Spinal cord (tissue), 10 donors: ENCODE measurements at places on chromosomes 3 and 15. TPM values are rescaled to one million over a fixed set of nuclear protein-coding genes. Genes with fewer than 3 reads are reported as not detected.

DNA sequence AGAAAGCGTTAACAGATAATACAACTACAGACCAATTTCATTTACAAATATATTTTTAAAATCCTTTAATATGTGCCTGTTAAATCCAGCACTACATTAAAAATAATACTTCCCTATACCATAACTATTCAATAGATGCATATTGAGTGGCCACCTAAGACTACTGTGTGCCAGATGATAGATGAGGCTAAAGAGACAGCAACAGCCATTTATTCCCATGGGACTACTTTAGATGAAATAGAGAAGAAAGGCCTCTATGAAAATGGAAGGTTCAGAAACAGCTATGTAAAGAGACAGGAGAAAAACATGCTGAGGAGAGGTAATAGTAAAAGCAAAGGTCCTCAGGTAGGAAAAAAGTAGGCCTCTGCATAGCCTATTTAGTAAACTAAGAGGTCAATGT lies 358.1 kb downstream of the ULK4 start:
- DNase-seq: no peak

- DNase-seq: no peak
Measured at GRCh38 chr3:63631670-63632069, 20.8 kb upstream of the SNTN start.

Gene RLBP1
- polyA plus RNA-seq: 3.6 TPM

Gene SEMA3F
- 21.8 TPM for polyA plus RNA-seq

- no peak for DNase-seq
Measured at GRCh38 chr3:139135657-139136056, 91.0 kb upstream of the PRR23C start.

GRCh38 chr15:70152070-70152480 lies 54.4 kb upstream of the TLE3 start:
- DNase-seq: no peak

- no peak for DNase-seq
Measured at GRCh38 chr3:171676601-171677175, 133.6 kb downstream of the PLD1 start.

DNA sequence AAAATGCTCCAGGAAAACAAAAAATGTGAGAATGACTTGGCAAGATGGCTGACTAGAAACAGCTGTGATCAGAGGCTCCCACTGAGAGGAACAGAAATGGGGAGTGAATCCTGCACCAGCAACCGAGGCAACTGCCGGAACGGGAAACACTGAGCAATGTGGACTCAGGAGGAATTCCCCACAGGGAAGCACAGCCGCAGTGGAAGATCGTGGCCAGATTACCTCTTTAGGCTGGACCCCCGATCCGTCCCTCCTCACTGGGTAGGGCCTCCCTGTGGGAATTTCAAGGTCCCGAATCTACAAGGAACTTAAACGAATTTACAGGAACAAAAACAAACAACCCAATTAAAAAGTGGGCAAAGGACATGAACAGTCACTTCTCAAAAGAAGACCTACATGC lies 385.2 kb upstream of the MCTP2 start:
- DNase-seq: no peak

DNA sequence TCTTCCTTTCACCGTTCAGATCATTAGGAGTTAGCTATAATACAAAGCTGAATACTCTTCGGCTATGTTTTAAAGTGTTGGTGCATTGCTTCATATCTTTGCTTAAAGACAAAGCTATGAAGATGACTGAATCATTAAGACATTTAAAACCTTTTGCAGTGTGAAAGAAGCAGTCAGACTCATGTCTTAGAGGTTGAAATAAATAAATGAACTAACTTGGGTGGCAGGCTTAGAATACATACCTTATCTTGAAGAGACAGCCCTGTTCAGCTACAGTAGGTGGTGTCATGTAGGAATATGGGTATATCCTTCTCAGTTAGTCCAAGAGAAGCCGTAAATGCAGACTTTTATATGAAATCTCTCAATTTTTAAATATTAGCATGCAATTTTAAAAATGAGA lies 63.4 kb downstream of the OPA1 start:
- no peak for DNase-seq

GRCh38 chr15:37891766-37892368 lies 42.6 kb upstream of the TMCO5A start:
- no peak for DNase-seq

GRCh38 chr3:44106756-44107155 lies 134.9 kb upstream of the TOPAZ1 start:
- DNase-seq: no peak

- no peak for DNase-seq
Measured at GRCh38 chr15:58528188-58528870, 96.5 kb downstream of the LIPC start.

DNA sequence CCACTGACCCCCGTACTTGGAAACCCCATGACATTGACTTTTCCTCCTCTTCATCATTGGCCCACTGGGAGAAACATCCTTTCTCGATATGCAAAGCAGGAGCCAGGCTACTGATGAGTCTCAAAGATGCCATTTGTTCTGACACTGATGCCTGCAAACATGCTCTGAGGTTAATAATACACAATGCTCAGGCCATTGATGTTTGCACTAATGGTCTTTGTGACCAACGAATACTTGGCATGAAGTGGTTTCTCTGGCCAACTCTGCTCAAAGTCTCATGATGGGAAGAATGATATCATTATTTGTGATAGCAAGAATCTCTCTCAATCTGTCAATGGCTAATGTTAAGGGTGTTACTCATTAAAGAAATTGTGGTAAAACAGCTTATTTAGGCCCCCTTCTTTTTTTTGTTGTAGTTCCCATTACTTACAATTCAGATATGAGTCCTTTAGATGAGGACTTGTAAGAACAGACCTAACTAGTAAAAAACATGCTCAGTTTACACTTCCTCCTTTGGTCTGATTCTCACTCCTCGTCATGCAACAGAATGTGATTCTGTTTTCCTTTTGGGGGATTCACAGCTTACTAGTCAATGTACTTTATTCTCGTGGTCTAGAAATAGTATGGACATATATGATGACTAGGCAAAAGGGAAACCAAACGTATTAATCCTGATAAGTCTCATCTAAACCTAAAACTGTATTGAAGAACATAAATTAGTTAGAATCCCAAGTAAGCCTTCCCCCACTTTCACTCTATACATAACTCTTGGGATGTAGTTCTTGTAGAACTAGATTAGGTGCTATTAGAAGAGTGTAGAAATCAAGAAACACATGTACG lies 488.8 kb upstream of the DPPA4 start:
- DNase-seq: no peak

DNA sequence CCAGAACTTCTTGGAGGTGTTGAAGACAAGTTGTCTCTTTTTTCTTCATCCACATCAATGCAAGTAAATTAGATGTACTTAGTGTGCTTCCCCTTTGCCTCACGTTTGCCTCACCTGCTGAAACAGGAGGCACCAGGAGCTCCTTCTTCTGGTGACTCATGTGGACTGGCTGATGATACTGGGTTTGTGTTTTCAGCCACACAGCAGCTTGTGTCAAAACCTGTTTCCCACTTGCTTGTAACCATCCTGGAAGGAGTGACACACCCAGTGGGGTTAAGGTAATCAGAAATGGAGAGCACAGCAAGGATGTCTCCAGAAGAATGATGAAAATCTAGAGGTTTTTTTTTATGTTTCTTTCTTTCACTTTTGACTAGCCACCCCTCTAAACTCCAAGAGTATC lies 143.3 kb upstream of the RBMS3 start:
- no peak for DNase-seq

DNA sequence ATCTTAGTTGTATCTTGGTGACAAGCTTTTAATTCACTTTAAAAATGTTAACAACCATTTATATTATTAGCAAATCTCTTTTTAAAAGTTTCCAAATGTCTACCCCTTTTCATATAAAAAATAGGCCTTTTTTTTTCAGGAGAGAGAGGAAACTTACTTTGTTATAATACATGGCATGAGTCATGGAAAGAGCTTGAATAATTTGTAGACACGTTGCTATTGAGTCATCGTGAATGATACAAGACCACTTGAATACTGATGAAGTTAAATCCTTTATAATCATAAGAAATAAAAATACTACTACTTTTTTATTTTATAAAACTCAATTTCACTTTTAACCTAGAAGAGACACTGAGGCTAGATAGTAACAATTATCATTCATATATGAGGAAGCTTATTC lies 70.3 kb upstream of the BBX start:
- DNase-seq: no peak

GRCh38 chr3:12002912-12003311 lies 1.3 kb upstream of the SYN2 start:
- no peak for DNase-seq

DNA sequence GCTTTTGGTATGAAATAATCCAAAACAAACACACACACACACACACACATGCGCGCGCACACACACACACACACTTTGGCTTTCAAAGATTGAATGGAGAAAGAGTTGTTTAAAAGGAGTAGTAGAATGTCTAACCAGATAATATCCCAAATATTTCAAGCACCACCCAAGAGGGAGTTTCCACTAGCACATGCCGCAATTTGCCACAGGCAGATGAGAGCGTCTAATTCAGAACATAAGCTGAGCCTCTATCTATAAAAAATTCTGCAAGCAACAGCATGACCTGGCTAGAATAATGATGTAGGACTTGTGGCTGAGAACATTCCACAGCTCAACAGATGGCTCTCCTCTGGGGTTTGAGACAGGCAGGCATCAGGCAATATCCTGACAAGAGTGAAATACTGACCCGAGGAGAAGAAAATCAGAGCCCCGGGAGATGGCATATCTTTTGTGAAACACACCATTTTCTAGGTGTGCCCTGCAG lies 302.5 kb upstream of the GADL1 start:
- DNase-seq: no peak

DNA sequence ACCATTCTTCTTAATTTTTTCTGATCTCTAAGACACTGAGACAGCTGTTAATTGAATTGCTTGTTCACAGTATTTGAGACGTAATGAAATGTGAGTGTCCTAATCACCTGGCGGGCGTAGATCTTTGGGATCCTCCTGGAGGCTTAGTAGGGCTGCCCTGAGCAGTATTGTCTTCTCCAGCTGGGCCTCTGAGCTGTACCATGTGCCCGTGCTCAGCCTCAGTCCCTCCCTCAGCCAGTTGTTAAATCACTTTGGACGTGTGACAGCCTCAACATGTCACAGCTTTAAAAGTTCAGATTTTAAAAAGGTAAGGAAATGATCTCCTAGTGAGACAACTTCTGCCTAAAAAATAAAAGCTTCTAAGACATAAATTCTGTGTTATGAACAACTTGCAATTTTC lies 35.5 kb downstream of the IGF1R start:
- DNase-seq: no peak

DNA sequence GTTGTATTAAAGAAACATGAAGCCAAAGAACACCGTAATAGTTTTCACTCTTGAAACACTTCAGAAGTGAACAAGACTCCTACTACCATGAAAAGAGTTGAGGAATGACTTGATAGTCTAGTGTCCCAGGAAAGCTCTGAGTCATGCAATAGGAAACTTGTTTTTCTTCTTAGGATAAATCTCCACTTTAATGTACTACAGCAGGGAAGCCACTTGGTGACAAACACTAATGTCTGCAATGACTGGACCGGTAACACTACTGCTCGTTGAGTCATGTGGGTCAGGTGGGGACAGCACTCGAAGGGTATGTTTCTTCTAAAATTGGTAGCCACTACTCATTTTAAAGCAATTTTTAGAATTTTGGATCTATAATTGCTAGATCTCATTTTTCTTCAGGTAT lies 291.7 kb upstream of the CNTN3 start:
- DNase-seq: no peak

Gene FSTL1
- polyA plus RNA-seq: 137 TPM

Gene RTP2
- polyA plus RNA-seq: not detected

- DNase-seq: no peak
Measured at GRCh38 chr3:183349421-183350157, 78.8 kb downstream of the MCF2L2 start.

Gene TJP1
- 110 TPM for polyA plus RNA-seq

DNA sequence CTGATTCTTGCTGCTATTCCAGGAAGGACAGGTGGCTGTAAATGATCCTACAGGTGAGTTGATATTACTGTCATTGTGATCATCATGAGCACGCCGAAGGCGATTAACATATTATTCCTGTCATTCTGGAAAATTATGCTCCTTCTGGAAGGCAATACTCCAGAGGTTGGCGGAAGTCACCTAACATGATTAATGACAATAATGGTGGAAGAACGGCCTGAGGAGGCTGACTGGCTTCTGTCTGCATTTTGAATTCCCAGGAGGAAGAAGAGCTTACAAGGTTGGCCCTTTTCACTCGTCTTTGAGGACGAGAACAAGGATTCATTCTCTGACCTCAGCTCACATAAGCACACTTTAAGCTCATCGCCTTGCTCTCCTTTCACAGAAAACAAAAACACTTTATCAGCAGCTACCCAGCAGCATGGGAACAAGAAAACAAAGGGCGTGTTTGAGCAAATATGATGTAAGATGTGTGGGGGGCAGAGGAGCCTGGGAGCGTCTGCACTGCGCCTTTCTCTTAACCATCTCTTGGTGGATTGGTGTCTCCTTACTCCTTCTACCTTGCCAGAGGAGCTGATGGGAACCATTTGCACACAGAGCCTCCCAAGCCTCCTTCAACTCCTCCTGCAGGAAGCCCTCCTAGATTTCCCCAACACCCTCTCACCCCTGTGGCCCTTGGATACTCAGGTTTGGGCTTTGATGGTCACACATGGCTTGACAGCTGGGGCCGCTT lies 23.0 kb downstream of the ACSBG1 start:
- peak; percentile 33 for DNase-seq

Gene HEXA
- 81.1 TPM for polyA plus RNA-seq

DNA sequence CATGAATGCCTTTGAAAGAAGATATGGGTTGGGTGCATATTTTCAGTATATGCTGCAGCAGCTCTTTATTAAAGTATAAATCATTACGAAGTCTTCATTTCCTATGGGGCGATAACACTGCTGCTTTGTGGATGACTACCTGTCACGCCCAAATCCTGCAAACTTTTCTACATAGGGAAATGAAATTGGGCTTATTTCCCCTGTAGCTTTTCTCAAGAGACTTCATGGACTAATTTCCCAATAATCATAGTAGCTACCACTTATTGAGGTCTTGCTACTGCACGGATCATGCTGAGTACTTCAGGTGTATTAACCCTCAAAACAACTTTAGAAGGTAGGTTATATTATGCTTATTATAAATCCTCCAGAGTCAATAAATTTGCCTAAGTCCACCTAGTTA lies 8.0 kb downstream of the TGFBR2 start:
- no peak for DNase-seq

Gene ARNT2
- 130 TPM for polyA plus RNA-seq

Gene SLC28A2
- polyA plus RNA-seq: 0.32 TPM

Gene CPLX3
- 0.68 TPM for polyA plus RNA-seq

GRCh38 chr3:192675958-192676649 lies 51.2 kb downstream of the FGF12 start:
- no peak for DNase-seq
